ENCODE measurements at places on chromosomes 12 and 14.

GRCh38 chr12:117148642-117149041 lies 41.6 kb downstream of the FBXO21 start:
- DNase-seq, result no peak

DNA sequence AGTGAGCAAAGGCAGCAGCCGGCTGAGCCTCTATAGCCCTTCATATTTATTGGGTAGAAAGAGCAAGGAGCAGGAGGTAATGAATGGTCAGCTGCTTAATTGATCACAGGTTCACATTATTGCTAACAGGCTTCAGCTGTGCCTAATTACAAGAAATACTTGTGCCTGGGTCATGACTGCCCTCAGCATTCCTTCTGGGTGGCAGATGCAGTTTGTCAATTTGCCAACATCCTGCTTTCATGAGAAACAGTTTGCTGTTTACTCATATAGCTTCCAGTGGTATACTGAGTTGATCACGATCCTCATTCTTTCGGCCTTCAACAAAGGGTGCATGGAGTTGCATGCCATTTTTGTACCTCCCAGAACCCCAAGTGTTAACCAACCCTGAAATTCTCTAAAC lies 81.0 kb upstream of the PLEKHG7 start:
- no peak for DNase-seq

- DNase-seq, result no peak
Observed at GRCh38 chr12:102419094-102419764, 61.1 kb downstream of the IGF1 start.

DNA sequence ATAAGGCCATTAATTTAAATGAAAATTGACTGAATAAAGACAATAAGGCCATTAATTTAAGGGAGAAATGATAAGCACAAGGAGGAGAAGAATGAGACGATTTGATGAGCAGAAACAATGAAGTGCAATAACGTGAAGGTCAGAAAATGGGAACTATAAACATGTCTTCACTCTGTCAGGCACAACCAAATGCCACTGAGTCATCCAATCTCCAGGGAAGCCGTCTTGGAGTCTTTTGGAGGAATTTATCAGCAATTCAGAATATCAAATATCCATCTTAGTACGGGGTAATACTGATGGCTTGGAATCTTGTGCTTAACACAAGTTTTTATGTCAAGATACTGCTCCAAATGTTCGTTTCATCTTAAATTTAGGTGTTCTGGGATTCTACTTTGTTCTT lies 159.9 kb downstream of the CAPZA3 start:
- no peak for DNase-seq

GRCh38 chr12:113142886-113143332 lies 6.6 kb upstream of the CFAP73 start:
- DNase-seq, result no peak

DNA sequence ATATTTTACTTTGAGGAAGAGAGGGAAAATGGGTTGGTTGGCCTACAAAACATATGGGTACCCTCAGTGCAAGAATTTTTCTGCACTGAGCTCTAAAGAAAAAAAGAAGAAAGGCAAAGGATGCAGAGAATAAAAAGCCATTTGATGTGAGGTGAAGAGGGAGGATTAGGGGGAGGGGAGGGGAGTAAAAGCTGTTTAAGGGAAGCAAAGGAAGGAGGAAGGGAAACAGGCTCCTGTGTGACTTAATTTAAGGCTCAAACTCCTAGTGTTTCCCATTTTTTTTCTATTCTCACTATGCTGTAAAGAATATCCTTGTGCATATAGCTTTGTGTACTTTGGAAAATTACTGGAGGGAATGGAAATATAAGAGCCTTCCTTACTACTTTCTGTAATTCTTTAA lies 78.7 kb downstream of the NKX2-1 start:
- DNase-seq, result no peak

- peak; percentile 53 for DNase-seq
Observed at GRCh38 chr12:121530600-121531355, 50.0 kb downstream of the KDM2B start.

DNA sequence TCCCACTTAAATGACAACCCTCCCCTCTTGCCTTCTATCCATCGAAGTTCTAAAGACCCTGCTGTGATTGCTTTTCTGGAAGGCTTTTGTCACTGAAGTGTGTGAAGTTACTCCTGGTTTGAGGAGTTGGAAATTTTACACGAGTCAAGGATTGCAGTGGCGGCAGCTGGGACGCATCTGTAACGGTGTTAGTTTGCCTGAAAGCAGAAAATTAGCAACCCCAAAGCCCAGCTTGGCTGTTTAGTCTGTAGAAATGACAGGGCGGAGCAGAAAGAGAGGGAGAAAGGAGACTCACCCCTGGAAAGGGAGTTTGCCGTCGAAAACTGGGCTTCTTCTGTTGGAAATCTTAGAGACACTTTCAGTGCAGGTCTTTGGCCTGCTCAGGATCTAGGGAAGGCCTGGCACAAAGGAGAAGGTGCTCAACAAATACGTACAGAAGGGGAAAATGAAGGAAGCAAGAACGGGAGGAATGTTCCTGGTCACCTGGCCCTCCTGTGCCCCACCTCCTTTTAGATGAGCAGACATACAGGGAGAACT lies 931 bp upstream of the MYF5 start:
- no peak for DNase-seq

- DNase-seq, result no peak
Observed at GRCh38 chr12:104314242-104314614, 10.7 kb downstream of the EID3 start.

GRCh38 chr14:92633724-92634123 lies 114.7 kb downstream of the LGMN start:
- no peak for DNase-seq

DNA sequence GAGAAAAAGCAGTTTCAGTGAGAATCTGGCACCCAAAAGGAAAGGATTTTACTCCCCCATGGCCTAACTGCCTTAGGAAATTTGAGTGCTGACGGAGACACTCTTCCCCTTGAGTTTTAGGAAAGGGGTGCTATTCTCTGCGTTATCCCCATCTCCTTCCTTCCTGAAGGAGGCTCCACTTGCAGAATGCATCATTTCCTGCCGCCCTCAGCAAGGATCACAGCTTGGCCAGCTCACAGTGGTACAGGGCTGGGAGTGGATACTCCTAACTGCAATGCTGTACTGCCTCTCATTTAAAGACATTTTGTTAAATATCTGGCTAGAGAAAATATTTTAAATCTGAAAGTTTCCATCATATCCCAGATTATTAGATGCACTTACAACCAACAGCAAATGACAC lies 33.0 kb downstream of the RDH12 start:
- no peak for DNase-seq

GRCh38 chr14:39488600-39488999 lies 56.4 kb upstream of the FBXO33 start:
- no peak for DNase-seq

DNA sequence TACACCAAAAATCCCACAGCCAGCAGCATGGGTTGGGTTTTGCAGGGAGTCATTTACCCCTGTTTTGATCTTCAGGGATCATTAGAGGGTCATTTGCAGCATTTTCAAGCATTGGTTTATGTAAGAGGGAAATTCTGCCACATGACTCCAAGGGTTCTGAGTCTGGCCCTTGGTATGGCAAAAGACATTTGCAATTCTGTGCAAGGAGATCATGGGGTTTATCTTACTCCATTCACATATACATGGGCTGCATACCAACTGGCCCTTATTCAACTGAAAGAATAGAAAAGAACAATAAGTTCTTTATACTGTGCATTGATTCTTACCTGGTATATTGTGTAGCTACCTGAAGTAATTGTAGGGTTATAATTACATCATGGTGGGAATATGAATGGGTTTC lies 13.7 kb downstream of the SIX4 start:
- no peak for DNase-seq

DNA sequence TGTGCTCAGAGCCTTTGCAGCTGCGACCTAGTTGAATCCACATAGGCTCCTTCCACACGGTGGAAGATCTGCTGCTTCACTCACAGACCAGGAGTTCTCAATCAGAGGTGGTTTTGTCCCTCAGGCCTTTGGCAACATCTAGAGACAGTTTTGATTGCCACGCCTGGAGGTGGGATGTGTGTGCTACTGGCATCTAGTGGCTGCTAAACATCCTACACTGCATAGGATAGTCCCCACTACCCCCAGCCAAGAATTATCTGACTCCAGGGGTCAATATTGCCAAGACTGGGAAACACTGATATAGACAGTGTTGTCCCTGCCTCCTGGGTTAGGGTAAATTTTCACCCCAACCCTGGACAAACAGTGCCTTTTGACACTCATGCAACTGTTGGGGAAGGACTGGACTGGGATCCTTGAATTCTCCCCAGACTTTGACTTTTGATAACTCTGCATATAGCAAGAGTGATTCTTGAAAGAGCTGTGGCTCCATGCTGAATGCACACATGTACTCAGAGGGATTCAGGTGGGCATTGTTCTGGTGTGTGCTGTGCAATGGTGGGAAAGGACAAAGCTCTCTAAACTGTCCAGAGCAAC lies 39.8 kb downstream of the BAZ2A start:
- no peak for DNase-seq

- DNase-seq, result no peak
Observed at GRCh38 chr12:114218136-114218535, 187.8 kb downstream of the TBX5 start.

GRCh38 chr14:34781242-34781641 lies 66.8 kb upstream of the CFL2 start:
- no peak for DNase-seq

- peak; percentile 0 for DNase-seq
Observed at GRCh38 chr12:32107359-32108267, 966 bp downstream of the BICD1 start.

DNA sequence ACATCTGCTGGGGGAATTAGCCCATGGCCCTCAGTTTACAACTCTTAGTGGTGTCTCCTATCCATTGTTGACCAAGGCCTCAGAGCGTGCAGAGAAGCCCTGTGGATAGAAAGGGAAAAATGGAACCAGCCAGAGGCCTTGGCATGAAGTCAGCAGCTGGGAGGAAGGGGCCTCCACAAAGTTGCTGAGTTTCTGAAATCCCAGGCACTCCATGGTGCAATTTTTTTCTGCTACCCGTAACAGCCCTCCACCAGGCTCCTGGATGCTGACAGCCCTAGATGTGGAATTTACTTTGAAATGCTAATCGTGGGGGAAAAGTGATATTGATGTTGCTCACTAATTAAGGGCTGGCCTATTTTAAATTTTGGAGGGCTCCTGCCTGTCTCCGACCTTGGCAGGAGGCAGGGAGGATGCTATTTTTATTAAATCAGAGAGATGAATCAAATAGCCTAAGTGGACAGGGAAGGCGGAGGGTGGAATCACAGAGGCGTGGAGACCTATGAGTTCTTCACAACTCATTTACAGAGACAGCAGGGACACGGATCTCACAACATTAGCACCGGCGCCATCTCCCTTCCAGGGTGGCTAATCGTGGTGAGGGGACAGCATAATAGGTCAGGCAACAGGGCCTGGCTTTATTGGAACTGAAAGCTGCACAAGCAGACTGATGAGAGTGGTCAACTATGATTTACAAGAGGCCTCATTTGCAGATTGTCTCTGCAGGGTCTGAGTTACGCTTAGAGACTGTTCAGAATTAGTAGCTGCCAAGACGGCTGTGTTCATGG lies 99.8 kb upstream of the WSCD2 start:
- DNase-seq, result no peak

DNA sequence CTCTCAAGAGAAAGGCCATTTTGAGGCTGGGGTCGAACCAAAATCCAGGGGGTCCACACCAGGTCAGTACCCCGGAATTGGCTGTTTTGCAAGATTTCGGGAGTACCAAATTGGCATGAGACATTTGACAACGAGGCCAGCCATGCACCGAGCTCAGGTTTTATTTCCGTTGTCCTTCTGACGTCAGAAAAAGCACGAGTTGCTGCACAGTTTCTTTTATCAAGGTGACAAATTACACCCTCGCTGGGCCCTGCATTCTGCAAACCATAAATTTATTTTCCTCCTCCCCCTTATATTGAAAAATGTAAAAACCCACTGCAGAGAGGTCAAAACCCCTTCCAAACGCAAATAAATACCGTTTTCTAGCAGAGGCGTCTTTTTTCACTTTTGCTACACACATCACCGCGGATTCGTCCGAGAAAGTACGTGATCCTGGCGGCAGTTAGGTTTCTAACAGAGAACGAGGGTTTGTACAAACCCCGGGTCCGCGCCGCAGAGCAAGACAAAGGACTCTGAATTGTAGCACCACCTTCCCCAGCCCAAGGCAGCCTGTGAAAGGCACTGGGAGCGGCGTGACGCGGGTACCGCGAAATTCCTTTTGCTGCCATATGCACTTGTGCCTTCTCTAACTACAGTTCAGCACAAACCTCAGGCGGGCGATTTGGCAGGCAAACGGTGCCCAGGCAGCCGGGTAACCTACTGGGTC lies 1.8 kb downstream of the SLC38A1 start:
- peak; percentile 37 for DNase-seq
